ENCODE measurements at places on chromosomes 5 and 9. TPM values are rescaled to one million over a fixed set of nuclear protein-coding genes. Genes with fewer than 3 reads are reported as not detected.

- H3K27ac ChIP-seq: no peak overlapping the region
- DNase-seq: no peak
- no peaks in the 10 kb centered on the region for H3K4me1 ChIP-seq
- no peaks in the 10 kb centered on the region for H3K36me3 ChIP-seq
- peaks cover 10% of the 10 kb centered on the region for H3K27me3 ChIP-seq
Measured at GRCh38 chr5:59738024-59738423, 155.5 kb downstream of the PDE4D start.

GRCh38 chr9:1732670-1733069 is 282.5 kb upstream of the SMARCA2 start:
- no peak overlapping the region for H3K27ac ChIP-seq
- H3K36me3 ChIP-seq: no peaks in the 10 kb centered on the region
- H3K4me1 ChIP-seq: no peaks in the 10 kb centered on the region
- no peak overlapping the region for H3K4me3 ChIP-seq
- DNase-seq: no peak
- peaks cover 4% of the 10 kb centered on the region for H3K27me3 ChIP-seq

DNA sequence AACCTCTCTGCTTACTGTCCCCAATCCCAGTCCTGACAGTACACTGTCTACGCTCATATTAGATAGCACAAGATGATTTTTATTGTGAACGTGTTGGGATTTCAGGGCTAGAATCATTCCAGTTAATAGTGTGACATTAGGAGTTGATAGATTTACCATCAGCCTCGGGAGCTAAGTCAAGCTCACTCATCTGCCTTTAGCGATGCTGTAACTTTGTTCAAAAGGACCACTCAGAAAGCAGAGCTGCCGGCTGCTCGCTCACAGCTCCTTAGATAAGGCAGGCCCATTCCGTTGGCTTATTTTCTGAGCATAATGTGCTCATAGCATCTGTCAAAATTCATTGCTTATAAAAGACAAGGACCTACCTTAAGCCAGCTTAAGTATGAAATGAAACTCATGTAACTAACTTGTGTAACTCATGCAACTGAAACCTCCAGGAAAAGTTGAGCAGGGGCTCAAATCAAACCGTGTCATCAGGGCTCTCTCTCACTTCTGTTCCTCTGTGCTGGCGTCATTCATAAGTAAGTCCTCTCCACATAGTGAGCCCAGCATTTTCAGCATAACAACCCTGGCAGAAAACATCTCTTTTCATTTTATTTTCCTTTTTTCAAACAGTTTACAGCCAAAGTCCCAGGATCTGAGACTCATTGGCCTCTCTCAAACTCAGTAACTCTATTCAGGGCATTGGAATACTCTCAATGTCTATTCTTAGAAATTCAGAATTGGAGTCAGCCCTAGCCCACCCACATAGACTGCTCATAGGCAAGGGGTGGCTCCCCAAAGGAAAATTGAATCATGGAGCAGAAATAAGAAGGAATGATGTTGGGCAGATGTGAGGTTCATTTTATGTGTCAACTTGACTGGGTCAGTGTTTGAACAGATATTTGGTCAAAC is 208.8 kb downstream of the MAN2A1 start:
- no peak for DNase-seq
- H3K27ac ChIP-seq: no peak overlapping the region
- no peaks in the 10 kb centered on the region for H3K27me3 ChIP-seq
- peaks cover 7% of the 10 kb centered on the region for H3K4me1 ChIP-seq
- H3K36me3 ChIP-seq: no peaks in the 10 kb centered on the region
- H3K4me3 ChIP-seq: no peak overlapping the region

The ARL14EPL gene
- not detected for total RNA-seq

DNA sequence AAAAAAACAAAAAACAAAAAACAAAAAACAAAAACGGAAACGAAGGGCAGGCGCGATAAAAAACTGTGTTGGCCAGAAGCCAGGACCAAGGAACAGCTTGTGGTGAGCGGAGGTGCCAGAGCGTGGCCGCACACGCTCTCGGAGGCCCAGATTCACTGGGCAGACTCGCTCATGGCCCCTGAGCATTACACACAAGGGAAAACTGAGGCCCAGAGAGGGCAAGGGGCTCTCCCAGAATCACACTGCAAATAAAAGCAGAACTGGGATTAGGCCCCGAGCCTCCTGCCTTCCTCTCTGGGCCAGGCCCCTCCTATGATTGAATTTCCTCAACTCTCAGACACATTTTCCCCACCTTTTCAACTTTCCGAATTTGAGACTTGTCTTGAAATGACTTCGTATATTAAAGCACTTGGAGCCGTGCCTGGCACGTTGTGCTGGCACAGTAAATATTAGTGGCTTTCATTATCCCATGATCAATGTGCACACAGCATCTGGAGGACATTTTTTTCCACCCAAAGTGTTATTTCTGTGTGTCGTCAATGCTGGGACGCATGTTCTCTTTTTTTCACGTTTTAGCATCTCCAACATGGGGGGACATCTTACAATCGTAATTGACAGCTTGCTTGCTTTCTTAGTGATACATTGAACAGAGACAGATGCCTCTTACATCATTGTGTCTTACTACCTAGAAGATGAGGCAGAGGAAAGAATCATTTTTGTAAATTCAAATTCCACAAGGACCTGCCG is 7.4 kb downstream of the FIBCD1 start:
- H3K4me3 ChIP-seq: no peak overlapping the region
- no peak overlapping the region for H3K27ac ChIP-seq
- peaks cover 43% of the 10 kb centered on the region for H3K27me3 ChIP-seq
- DNase-seq: no peak
- H3K36me3 ChIP-seq: no peaks in the 10 kb centered on the region

- no peak for DNase-seq
- no peak overlapping the region for H3K27ac ChIP-seq
- H3K27me3 ChIP-seq: peaks cover 20% of the 10 kb centered on the region
- H3K4me3 ChIP-seq: no peak overlapping the region
- H3K4me1 ChIP-seq: no peaks in the 10 kb centered on the region
- H3K36me3 ChIP-seq: no peaks in the 10 kb centered on the region
Measured at GRCh38 chr5:174531782-174532191, 192.6 kb upstream of the MSX2 start.

The BAAT gene
- 0.10 TPM for total RNA-seq

GRCh38 chr5:146510559-146511125 is 5.3 kb downstream of the GPR151 start:
- no peaks in the 10 kb centered on the region for H3K27me3 ChIP-seq
- peaks cover 1% of the 10 kb centered on the region for H3K4me1 ChIP-seq
- H3K4me3 ChIP-seq: no peak overlapping the region
- H3K36me3 ChIP-seq: peaks cover 18% of the 10 kb centered on the region
- H3K27ac ChIP-seq: no peak overlapping the region

DNA sequence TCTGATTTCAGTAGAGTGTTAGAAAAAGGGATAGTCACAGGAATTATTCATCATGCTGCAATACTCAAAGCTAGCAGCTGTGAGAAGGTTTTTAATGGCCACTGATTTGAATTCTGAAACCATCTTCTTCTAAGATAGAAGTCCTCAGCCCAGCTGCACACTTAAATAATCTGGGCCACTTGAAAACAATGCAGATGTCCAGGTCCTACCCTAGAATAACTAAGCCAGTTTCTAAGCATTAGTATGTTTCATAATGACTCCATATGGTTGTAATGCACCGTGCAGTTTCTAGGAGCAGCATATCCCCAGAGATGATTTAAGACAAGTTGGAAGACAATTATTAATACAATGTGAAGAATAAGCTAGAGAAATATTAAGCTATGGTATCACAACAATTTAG is 159.9 kb upstream of the FBXL17 start:
- H3K27ac ChIP-seq: no peak overlapping the region
- H3K4me3 ChIP-seq: no peak overlapping the region
- H3K27me3 ChIP-seq: no peaks in the 10 kb centered on the region
- no peaks in the 10 kb centered on the region for H3K36me3 ChIP-seq
- no peaks in the 10 kb centered on the region for H3K4me1 ChIP-seq

GRCh38 chr9:68869022-68869421 is 144.9 kb downstream of the PRKACG start:
- no peak for DNase-seq
- H3K36me3 ChIP-seq: no peaks in the 10 kb centered on the region
- H3K4me3 ChIP-seq: no peak overlapping the region
- H3K27me3 ChIP-seq: no peaks in the 10 kb centered on the region
- H3K4me1 ChIP-seq: no peaks in the 10 kb centered on the region
- no peak overlapping the region for H3K27ac ChIP-seq

GRCh38 chr9:114475412-114476135 is 29.7 kb downstream of the WHRN start:
- peaks cover 4% of the 10 kb centered on the region for H3K27me3 ChIP-seq
- H3K36me3 ChIP-seq: peaks cover 3% of the 10 kb centered on the region
- peaks cover 18% of the 10 kb centered on the region for H3K4me1 ChIP-seq
- no peak overlapping the region for H3K27ac ChIP-seq
- DNase-seq: no peak

- DNase-seq: no peak
- no peaks in the 10 kb centered on the region for H3K36me3 ChIP-seq
- no peaks in the 10 kb centered on the region for H3K27me3 ChIP-seq
Measured at GRCh38 chr5:56207537-56207936, 25.6 kb downstream of the ANKRD55 start.

The MEIKIN gene
- not detected for total RNA-seq

- H3K27ac ChIP-seq: no peak overlapping the region
- no peak for DNase-seq
- no peaks in the 10 kb centered on the region for H3K27me3 ChIP-seq
- H3K4me3 ChIP-seq: no peak overlapping the region
- no peaks in the 10 kb centered on the region for H3K4me1 ChIP-seq
- no peaks in the 10 kb centered on the region for H3K36me3 ChIP-seq
Measured at GRCh38 chr5:124371111-124371706, 375.2 kb downstream of the ZNF608 start.

The IL7R gene
- 112 TPM for total RNA-seq

The PDE8B gene
- not detected for total RNA-seq

DNA sequence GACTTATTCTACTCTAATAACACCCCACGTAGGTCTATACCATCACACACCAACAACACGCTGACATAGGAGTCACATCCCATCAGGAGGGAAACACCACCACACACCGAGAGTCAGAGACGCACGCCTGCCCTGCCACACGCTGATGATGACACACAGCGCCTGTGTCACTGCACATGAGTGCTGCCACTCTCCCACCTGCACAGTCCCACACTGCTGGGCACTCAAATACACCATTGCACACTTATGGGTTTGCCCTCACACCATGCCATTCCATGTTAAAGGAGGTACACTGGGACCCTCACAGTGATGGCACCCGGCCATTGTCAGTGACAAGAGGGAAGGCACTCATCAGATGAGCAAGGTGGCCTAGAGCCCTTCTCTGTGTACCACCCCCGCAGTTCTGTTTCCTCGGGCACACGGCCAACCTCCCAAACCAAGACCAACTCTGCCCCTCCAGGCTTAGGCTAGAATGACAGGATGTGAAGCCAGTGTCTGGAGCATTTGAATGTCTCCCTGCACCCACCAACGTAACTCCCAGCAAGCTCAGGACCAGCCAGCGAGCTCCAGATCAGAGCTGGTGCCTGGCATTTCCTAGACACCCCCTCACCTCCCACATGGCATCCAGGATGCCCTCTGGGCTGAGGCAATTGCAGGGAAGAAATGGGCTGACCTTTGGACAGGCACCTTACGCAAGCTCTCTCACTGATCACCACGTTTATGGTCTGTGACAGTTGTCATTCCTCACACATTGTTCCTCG is 3.6 kb upstream of the CPLX2 start:
- no peaks in the 10 kb centered on the region for H3K36me3 ChIP-seq
- H3K4me3 ChIP-seq: no peak overlapping the region
- H3K4me1 ChIP-seq: peaks cover 2% of the 10 kb centered on the region
- no peak overlapping the region for H3K27ac ChIP-seq
- DNase-seq: peak; percentile 28
- peaks cover 27% of the 10 kb centered on the region for H3K27me3 ChIP-seq

The OLFML2A gene
- total RNA-seq: not detected

GRCh38 chr5:10306114-10306513 is 1.6 kb downstream of the CMBL start:
- DNase-seq: no peak
- no peaks in the 10 kb centered on the region for H3K36me3 ChIP-seq
- H3K4me1 ChIP-seq: peaks cover 11% of the 10 kb centered on the region
- peaks cover 30% of the 10 kb centered on the region for H3K27me3 ChIP-seq
- H3K4me3 ChIP-seq: no peak overlapping the region

The NUTM2G gene
- total RNA-seq: not detected

DNA sequence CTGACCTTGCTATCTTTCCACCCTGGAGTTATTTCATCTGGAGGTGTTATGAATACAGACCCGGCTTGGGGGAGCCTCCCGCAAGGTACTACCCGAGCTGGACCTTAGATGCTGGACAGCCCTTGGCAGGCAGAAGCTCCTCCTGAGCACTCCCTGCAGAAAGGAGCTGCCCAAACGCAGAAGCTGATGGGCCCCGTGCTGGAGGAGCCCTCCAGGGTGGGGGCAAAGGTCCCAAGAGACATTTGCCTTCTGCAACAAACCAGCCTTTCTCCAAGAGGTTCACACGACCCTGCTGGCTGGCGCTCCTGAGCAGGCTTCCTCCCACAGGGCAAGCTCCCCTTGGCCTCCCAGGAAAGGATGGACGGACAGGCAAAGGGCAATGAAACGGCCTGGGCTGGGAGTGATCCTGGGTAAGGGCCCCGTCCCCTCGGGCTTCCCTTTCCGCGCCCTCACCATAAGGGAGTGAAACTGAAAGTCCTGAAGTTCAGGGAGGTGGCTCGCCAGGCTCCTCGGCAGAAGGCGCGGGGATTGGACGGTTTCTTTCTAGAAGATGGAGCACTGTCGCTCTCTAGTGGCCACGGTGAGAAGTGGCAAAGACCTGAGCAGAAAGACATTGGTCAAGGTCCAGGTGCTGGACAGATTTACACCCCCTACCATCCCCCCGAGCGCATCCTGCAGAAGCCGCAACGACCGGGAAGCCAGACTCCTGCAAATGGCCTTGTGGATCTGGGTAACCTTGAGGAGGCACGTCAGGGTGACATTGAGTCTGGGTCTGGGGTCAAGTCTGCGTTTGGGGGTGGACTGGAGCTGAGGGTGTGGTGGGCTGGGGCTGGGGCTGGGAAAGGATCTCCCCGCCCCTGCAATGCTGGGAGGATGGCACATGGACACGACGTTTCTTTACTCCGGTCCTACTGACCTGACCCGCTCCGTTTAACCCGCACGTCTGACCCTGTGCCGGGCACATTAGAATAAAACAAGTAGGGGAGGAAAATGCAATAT is 56.4 kb downstream of the NEURL1B start:
- peaks cover 5% of the 10 kb centered on the region for H3K4me1 ChIP-seq
- peak overlapping the region; percentile 83 for H3K27ac ChIP-seq
- H3K36me3 ChIP-seq: no peaks in the 10 kb centered on the region
- peak; percentile 81 for DNase-seq

The OXCT1 gene
- total RNA-seq: 77.5 TPM

GRCh38 chr9:121210536-121210935 is 8.9 kb upstream of the RAB14 start:
- no peak overlapping the region for H3K27ac ChIP-seq
- peaks cover 15% of the 10 kb centered on the region for H3K4me1 ChIP-seq
- H3K4me3 ChIP-seq: no peak overlapping the region
- no peaks in the 10 kb centered on the region for H3K27me3 ChIP-seq

GRCh38 chr5:137632716-137633115 is 103.2 kb downstream of the KLHL3 start:
- H3K4me3 ChIP-seq: no peak overlapping the region
- H3K27me3 ChIP-seq: no peaks in the 10 kb centered on the region
- DNase-seq: no peak
- no peak overlapping the region for H3K27ac ChIP-seq
- peaks cover 3% of the 10 kb centered on the region for H3K4me1 ChIP-seq

The IGIP gene
- total RNA-seq: 1.3 TPM

- peak overlapping the region; percentile 29 for H3K4me3 ChIP-seq
- H3K27ac ChIP-seq: no peak overlapping the region
- H3K36me3 ChIP-seq: peaks cover 16% of the 10 kb centered on the region
- peak; percentile 70 for DNase-seq
Measured at GRCh38 chr9:128192601-128193371, 1.4 kb upstream of the CIZ1 start.

GRCh38 chr5:157328277-157328912 is 62.5 kb downstream of the CYFIP2 start:
- H3K36me3 ChIP-seq: peaks cover 47% of the 10 kb centered on the region
- peaks cover 51% of the 10 kb centered on the region for H3K4me1 ChIP-seq
- DNase-seq: peak; percentile 58
- no peaks in the 10 kb centered on the region for H3K27me3 ChIP-seq

All from activated naive CD8-positive, alpha-beta T cell treated with anti-CD3 and anti-CD28 coated beads for 36 hours (primary cell).